T-helper 9 cell (primary cell): ENCODE measurements at places on chromosomes 4 and X.
A peak's percentile ranks its signal among the peaks of the same experiment; 100 is the strongest.

- no peak for DNase-seq
Measured at GRCh38 chrX:69546417-69546816, 42.3 kb downstream of the NALF2 start.

DNA sequence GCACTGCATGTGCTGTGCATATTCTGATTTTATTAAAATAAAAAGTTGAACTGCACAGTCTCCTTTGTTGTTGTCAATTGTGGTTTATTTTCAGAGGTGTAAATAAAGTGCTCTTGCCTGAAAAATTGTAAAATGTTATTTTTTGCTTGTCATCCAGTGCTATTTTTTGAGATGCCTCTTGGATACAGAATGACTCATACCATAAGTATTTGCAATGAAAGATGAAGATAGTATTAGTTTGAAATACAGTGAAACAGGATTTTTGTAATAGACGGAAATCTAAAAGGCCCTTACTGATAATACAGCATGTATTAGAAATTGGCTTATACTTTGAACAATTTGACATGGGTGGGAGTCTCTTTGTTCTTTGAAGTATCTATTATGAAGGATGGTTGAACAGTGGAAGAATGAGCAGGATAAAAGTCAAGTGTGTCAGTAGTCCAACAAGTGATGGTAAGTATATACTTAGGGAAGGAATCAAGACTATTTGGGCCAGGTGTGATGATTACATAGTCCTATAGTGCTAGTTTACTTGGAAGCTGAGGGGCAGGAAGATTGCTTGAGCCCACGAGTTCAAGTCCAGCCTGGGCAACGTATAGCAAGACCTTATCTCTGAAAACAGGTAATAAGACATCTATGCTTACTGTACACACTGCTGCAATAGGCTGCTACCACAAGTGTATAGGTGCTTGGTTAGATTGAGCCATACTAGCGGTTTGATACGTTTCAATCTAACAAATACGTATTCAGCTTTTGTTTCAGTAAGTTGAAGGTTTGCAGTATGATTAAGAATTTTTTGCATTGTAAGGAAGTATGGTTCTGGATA, 16.4 kb downstream of the DDX3X start:
- no peak for DNase-seq

GRCh38 chr4:129971419-129971818, 875.5 kb downstream of the C4orf33 start:
- no peak for DNase-seq

GRCh38 chrX:134443020-134443419, 16.9 kb upstream of the HPRT1 start:
- DNase-seq = no peak

DNA sequence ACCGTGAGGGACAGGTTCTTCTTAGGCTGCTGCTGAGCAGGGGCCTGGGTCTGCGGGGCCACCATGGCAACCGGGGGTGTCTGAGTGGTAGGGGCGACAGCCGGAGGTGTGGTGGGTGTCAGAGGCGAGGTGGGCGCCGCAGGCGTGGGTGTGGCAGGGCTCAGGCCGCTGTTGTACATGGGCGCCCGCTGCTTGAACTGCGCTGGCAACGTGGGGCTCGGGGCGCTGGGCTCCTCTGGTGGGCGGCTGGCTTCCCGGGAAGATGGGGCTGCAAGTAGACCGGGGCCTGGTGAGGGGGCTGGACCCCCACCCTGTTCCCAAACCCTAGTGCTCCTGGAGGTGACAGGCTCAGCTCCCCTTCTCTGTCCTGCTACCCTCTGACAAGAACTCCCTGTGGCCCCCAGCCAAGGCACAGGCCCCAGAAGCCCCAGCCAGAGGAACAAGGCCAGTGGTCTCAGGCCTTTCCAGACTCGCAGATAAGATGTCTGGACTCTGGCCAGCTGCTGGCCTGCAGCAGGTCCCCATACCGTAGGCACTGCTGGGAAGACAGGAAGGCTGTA, 24.8 kb downstream of the NELFA start:
- DNase-seq = no peak

DNA sequence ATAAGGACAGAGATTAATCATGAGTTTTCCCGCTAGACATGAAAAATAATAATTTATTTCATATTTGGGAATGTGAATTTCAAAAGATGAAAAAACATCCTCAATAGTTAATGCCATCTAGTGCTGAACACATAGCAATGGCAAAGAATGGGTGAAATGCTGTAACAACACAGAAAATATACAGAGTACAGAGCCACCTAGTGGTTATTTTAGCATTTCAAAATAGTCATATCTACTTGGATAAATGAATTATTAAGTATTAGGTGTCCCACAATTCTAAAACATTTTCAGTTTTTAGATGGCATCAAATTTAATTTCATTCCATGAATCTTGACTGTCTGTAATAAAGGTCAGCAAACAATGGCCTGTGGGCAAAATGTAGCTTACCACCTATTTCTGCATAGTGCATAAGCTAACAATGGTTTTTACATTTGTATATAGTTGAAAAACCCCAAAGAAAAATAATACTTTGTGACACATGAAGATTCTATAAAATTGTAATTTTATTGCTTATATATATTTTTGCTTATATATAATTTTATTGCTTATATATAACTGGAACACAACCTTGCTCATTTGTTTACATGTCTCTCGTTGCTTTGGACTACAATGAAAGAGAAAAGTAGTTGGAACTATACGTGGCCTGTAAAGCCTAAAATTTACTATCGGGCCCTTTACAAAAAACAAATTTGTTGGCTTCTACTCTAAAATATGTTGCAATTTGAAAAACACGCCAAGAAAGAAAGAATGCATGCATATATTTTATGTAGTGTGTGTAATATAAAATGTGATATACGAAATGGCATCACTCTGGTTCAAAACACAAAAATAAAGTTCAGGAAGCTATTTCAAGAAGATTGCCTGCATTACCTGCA, 99.1 kb upstream of the FAM47C start:
- no peak for DNase-seq

GRCh38 chr4:16450031-16450430, 223.8 kb upstream of the TAPT1 start:
- DNase-seq = no peak

GRCh38 chr4:140012688-140013486, 141.1 kb downstream of the MAML3 start:
- DNase-seq = peak; percentile 40

DNA sequence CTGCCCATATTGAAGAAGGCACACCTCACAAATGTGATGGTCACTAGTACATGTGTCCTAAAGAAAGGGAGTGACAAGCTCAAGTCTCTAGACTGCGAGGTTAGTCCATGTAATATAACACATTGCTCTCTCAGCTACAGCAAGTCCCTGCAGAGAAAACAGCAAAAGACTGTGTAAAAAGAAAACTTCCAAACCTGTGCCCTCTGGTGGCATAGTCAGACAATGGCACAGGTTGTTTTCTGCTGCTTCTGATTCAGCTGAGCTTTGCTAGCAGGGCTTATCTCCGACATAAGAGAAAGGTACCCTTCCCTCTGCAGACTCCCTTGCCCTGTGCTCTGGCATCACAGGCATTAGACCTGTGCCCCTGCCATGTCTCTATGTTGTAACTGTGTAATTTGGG, 1.4 kb upstream of the SERPINA7 start:
- DNase-seq = no peak

DNA sequence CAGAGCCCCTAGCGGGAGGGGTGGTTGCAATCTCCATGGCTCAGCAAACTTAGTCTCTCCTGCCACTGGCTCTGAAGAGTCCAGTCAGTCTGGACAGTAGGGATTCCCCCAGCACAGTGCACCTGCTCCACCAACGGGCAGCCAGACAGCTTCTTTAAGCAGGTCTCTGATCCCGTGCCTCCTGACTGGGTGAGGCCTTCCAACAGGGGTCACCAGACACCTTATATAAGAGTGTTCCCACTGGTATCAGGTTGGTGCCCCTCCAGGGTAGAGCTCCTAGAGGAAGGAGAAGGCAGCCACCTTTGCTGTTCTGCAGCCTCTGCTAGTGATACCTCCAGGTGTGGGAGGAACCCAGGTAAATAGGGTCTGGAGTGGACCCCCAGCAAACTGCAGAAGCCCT, 1393.4 kb downstream of the STIM2 start:
- no peak for DNase-seq

DNA sequence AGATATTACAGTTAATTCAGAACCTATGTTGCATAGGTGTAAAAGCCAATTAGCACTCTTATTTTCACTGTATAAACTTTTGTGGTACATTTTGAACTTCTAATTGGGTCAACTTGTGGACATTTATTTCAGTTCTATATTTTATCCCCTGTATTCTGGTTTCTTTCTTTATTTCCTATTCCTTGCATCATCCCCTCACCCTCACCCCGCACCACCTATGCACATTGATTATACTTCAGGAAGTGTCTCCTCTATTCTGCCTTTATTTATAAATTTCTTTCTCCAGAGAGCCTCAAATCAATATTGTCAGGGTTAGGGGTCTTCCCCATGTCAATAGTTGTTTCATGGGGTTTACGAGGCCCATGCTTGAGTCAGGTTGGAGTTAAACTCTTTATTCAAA, 83.1 kb downstream of the TEX13C start:
- no peak for DNase-seq

DNA sequence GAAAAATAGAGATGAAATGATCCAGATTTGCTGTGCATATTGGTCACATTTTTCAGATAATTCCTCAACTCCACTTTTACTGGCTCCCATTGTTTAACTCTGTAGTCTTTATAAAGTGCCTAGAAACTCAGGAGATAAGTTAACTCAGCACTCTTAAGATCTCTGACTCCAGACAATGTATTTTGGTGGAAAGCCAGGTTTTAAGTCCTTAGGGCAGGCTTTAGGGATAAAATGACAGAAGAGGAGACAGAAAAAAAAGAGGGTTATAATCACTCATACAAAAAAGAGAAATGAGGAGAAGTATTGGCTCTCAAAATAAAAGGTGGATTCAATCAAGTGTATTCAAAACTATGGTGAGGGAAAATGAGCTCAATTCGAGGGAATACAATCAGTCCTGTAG, 674.8 kb upstream of the INTU start:
- DNase-seq = no peak

DNA sequence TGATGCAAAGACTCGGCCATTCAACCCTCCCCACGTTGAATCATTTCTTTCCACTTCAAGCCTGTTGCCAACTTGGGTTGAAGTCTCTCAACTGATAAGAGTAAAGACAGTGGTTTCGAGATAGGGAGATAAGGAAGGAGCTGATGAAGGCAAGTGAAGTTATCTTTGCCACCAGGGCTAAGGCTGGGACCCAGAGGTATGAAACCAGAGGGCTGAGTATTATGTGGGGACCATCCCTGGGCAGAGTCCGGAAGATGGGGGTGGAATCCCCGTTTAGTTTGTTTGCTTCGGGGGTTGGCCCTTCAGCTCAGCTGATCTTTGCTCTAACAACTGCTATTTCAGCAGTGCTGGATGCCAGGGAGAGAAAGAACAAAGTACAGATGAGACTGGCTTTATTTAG, 2.3 kb upstream of the XPNPEP2 start:
- DNase-seq = no peak

- DNase-seq = no peak
Measured at GRCh38 chr4:127355743-127356142, 277.0 kb upstream of the INTU start.

- no peak for DNase-seq
Measured at GRCh38 chr4:147768113-147768512, 36.2 kb downstream of the ARHGAP10 start.

DNA sequence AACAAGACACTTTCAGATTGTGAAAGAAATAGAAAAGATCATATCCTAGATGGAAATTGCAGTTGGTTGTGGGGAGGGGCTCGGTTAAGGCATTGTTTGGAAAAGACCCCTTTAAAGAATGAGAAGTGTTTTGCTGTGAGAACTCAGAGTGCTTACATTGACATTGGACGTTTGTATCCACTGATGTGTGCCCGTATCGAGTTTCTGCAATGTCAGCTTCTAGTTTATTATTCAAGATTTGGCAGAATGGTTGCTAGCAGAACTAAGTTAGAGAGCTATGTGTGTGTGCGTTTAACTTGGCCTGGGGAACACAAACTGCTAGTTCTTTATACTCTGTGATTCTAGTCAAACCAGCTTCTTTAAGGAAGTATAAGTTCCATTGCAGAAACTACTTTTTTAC, 2702.5 kb downstream of the PCDH7 start:
- DNase-seq = no peak

DNA sequence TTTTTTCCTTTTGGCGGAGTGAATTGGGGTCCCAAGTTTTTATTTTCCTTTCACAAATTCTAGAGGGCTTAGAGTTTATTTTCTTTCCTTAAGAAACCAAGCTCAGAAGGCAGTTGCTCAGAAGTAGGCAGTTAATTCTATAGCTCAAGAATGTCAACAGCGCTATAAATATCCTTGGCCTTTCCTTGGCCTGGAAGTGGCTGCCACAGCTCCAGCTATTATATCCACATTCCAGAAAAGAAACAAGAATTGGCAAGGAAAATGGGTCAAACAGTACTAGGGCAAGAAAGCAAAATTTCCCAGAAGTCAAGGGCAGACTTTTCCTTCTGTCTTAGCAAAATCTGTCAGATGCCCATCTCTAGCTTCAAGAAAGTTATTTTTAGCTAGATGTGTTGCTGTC, 31.0 kb downstream of the SLC10A6 start:
- no peak for DNase-seq

DNA sequence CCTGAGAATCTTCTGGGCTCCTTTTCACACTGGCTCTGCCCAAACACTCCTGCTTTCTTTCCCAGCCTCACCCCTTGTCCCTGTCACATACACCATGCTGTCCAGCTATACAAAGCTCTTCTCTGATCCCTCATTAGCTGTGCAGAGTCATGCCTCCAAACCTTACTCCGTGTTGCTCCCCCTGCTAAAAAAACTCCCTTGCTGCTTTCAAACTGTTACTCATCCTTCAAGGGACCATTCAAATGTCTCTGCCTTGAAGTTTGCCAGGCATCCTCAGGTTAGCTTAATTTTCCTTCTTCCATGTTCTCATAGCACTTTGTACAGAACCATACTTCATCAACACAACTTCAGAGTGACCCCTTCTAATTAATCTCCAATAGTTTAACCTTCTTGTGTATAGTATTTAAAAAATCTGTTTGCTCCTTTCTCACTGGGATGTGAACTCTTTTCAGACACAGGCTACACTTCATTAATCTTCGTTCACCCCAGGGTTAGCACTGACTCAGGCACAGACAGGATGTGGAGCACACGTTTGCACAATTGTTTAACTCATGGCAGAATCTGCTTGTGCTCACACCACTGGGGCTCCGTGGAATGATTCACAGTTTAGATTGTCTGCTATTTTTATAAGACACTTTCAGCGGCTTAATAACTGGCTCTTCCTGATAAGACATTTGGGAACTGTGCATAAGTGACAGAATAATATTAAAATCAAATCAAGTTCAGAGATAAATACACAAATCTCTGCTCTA, 21.4 kb upstream of the SEL1L3 start:
- DNase-seq = no peak
